ENCODE measurements at places on chromosomes 3 and 15.

GRCh38 chr15:59191855-59192237 is 14.8 kb upstream of the LDHAL6B start:
- peak; percentile 97 for DNase-seq

DNA sequence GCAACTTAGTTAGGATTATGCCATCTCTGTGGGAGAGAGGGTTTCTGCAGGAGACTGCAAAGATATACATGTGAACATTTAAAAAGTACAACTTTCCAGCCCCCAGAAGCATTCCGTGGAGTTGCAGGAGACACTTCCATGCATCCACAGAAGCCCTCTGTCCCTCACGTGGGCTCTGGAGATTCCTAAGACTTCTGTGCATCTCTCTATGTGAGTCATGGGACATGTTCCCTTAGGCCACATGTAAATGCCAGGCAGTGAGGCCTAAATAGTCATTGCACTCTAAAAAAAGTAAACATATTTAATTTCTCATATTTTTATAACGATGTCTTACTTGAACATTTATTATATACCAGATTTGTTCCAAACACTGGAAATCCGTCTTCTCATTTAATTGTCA is 126.5 kb upstream of the ROPN1 start:
- DNase-seq: peak; percentile 79

DNA sequence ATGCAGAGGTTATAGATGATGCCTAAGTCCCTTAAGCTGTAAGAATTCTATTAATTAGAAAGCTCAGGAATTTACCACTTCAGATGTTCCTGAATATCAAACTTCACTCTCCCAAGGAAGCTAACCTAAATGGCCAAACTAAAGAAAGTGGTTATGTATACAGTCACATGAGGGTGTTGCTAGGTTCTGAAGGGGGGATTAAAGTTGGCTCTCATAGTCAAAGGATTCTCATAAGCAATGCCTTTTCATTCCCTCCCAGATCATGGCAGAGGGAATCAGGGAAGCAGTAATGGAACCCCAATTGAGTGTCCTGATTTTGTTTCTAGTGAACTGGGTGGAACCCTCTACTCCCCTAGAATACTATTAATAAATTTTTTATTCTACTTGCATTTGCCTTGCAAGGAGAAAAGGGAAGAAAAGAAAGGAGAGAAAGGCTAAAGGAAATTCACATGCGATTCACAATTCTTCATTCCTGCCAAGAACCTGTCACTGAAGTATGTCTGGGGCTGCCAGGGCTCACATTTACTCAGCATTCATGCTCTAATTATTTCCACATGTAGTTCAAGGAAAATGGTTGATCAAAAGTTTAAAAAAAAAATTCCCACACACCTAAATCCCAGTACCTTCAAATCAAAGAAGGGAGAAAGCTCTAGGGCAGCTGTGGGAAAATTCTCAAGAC is 25.1 kb downstream of the FSTL1 start:
- peak; percentile 88 for DNase-seq

DNA sequence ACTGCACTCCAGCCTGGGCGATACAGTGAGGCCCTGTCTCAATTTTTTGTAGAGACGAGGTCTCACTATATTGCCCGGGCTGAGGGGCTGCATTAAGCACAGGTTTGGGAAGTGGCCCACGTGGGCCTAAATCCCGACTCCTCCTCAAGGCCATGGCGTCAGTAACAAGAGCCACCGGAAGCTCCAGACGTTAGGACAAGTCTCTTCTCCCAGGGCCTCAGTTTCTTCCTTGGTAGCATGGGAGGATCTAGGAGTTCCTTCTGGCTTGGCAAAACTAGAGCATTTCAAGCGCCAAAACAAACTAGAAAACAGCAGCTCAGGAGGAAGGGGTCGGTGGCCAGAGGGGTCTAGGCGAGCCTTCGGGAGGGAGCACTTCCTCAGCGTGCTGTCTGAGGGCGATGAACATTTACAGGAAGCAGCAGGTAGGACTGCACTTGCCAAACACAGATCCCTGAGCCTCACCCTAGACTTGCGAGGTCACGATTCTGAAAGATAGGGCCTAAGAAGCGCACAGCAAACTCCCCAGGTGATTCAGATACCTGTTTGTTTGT is 536 bp downstream of the SNAPC5 start:
- DNase-seq: peak; percentile 32

DNA sequence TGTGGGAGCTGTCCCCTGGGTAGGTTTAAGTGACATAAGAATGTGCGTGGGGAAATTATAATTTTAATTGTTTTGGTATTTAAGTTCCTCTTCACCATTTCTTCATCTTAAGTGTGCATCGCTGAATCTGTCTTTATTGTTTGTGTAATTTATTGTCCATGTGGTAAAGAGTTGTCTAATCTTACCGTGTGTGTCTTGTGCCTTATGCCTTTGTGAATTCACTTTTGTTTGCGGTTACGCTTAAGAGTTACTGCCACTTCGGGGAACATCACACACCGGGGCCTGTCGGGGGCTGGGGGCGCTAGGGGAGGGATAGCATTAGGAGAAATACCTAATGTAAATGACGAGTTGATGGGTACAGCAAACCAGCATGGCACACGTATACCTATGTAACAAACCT is 767 bp downstream of the WDR48 start:
- DNase-seq: peak; percentile 26

DNA sequence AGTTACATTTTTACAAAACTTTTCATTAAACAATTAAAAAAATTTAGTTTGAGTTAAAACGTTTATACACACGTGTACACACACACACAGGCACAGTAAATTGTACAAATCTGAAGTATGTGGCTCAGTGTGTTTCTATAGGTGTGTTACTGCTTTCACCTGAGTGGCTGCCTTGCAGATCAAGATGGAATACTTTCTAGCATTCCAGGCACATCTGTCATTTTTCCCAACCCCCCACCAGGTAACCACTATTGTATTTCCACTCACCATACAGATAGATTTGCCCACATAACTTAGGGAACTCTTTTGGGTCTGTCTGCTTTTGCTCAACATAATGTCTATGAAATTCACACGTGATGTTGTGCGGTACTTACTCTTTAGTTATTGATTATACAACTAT is 141.1 kb downstream of the PTPRG start:
- DNase-seq: no peak

- DNase-seq: peak; percentile 71
These were observed 374.9 kb upstream of the TGFBR2 start for GRCh38 chr3:30231277-30232141.

GRCh38 chr3:23885210-23885609 is 31.6 kb downstream of the NKIRAS1 start:
- DNase-seq: no peak

DNA sequence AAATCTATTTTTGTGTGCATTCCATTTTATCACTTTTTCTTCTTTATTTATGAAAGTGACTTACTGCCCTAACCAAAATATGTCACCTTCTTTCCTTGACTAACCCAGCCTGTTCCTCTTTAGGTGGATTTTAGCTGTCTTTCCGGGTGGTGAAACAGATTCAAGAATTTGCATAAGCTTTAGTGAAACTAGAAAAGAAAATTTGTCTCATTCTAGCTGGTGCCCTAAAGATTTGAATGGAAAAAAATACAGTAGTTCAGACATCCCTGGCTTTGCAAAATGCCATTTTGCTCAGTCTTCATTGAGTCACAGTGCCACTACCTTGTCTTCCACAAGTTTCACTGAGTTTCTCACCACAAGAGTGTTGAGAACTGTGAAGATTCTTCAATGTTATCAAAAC is 28.2 kb upstream of the CCDC50 start:
- no peak for DNase-seq

- DNase-seq: no peak
These were observed 6.8 kb downstream of the CHSY1 start for GRCh38 chr15:101244889-101245668.

- DNase-seq: no peak
These were observed 113.3 kb upstream of the PHLDB2 start for GRCh38 chr3:111745786-111746185.

GRCh38 chr3:130963878-130964277 is 62.7 kb downstream of the ASTE1 start:
- peak; percentile 95 for DNase-seq

GRCh38 chr15:36841193-36841592 is 259.2 kb downstream of the MEIS2 start:
- DNase-seq: no peak

GRCh38 chr3:171615686-171616085 is 155.5 kb upstream of the TNIK start:
- peak; percentile 64 for DNase-seq

DNA sequence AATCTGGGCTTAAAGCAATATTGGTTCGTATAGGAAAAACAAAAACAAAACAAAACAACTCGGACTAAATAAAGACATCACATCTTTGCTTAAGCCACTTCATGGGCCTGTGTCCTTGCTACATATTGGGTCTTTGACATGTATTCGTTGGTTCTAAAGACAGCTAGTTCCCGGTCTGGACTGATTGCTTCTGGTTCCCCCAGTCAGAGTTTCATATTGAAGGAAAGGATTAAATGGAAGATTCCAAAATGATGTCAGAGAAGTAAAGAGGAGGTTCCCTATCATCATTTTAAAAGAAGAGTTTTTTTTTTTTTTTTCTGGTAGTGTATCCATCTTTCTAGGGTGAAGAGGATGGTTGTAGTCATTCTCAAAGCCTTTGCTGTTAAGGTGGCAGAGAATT is 2.3 kb downstream of the OXSR1 start:
- peak; percentile 16 for DNase-seq

GRCh38 chr3:172643506-172644179 is 67.2 kb downstream of the NCEH1 start:
- DNase-seq: no peak

GRCh38 chr3:139534992-139535879 is 4.3 kb downstream of the RBP1 start:
- DNase-seq: no peak

DNA sequence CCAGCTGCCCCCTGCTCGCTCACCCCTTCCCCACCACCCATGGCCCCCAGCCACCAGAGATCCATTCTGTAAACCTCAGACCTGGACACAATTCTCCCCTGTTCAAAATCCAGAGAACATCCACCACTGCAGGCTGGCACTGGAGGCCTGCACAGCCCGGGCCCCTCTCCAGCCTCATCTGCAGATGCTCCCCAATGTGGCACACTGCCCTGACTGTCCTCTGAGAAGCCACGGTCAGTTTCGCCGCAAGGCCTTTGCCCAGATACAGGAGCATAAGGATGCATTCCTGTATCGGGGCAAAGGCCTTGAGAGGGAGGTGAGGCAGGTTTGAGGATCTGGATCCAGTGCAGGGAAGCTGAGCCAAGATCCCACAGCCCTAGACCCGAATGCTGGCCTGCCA is 175.4 kb upstream of the LINGO1 start:
- no peak for DNase-seq

- no peak for DNase-seq
These were observed 70.7 kb downstream of the IQSEC1 start for GRCh38 chr3:13002398-13003124.

DNA sequence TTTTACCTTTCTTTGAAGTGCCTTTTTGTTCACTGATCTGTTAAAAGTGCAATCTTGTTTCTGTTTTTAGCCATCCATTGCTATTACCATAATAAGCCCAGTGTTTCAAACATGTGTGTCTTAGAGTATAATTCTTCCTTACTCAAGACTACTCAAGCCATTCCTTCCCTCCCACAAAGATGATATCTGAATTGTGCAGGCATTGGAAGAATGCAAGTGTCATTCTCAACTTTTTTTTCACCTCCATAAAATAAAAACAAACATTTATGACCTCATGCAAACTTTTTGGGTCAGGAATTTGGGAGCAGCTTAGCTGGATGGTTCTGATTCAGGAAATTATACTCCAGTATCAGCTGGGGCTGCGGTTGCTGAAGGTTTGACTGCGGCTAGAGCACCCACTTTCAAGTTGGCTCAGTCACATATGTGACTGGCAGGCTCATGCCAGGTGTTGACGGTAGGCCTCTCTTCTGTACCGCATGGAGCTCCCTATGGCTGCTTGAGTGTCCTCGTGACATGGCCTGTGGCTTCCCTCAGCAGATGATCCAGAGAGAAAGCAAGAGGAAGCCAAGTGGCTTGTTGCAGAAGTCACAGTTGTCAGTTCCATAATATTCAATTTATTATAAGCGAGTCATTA is 490.8 kb downstream of the CNTN4 start:
- no peak for DNase-seq

GRCh38 chr15:38479756-38480155 is 25.8 kb downstream of the FAM98B start:
- no peak for DNase-seq

- DNase-seq: peak; percentile 9
These were observed 66.5 kb upstream of the RNU6-1 start for GRCh38 chr15:67906382-67906781.

GRCh38 chr3:123778991-123779622 is 105.0 kb downstream of the MYLK start:
- no peak for DNase-seq

DNA sequence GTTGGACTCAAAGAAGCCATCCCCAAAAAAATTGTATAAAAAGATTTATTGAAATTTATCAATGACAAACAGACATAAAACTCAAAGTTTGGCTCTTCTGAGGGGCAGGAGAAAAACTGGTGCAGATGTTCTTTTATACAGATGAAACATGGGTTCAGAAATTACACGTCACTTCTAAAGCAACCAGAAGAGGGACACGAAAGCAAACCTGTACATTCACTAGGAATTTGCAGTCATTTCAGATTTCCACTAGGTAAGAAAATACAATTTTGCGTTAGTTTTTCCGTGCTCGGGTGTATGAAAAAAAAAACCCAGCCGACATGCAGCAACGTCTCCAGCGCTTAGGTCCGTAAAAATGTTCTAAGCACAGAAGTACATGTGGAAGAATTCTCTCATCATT is 41.8 kb downstream of the ANP32A start:
- no peak for DNase-seq

DNA sequence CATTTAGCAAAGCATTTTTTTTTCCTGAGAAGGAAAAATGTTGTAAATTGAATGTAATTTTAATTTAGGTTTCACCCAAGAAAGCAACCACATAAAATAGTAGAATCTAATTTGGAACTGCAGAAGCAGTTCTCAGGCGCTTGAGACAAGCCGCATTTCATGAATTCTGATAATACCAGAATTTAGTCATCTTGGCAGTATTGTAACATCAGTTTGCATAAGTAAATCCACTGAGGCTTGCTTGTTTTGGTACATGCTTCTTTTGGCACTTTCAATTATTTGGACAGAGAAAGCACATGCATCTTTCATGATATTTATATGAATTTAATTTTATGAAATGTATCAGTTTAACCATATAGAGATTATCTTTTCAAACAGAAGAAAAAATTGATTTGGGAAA is 389.7 kb upstream of the ROBO1 start:
- no peak for DNase-seq

DNA sequence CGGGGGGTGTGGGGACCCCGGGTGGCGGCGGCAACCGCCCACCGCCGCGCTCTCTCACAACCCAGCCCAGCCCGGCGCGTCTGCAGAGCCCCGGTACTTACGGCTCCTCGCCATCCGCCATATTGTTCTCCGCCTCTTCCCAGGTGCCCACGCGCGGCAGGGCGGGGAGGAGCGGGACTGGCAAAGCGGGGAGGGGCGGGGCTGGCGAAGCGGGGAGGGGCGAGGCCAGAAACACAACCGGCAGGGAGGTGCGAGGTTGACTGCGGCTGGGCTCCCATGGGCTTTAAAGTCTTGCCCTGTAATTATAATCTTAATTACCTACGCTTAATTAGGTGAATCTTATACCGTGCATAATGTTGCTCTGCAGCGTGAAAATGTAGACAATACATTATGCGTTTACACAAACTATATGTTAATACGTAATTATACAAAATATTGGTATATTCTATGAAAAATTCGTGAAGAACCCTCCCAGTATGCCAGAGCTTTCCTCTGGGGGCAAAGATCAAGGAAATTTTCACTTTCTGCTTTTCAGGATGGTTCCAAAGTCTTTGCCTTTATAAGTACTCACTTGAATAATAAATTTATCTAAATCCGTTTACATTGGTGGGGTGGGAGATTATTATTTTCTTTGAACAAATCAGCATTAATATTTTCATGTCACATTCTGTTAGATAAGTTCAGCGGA is at the start of gene UBA3:
TSS of gene UBA3 (minus strand) at position 133 of the 688 bp plus-strand sequence. CDS start at position 121, 12 bp downstream.
- peak; percentile 96 for DNase-seq
